ENCODE measurements at places on chromosomes 3 and 15.

DNA sequence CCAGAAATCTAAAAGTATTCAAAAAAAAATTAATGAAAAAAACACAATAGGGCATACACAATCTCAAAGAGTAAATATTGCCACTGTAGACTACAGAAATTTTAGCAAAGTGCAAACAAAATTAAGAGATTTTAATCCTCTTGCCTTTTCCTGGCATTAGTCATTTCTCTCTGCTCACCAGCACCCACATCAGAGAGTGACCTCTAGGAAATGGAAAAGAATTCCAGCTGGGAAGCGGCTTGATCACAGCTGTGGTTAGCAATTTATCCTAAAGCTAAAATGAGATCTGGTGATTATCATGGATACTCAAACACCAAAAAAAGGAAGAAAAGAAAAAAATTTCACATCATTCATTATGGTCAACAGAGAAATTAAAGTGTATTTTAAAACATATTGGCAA lies 7.5 kb downstream of the CSNK1G1 start:
- no peak for DNase-seq

GRCh38 chr15:33304924-33305323 lies 5.8 kb upstream of the RYR3 start:
- DNase-seq = no peak

DNA sequence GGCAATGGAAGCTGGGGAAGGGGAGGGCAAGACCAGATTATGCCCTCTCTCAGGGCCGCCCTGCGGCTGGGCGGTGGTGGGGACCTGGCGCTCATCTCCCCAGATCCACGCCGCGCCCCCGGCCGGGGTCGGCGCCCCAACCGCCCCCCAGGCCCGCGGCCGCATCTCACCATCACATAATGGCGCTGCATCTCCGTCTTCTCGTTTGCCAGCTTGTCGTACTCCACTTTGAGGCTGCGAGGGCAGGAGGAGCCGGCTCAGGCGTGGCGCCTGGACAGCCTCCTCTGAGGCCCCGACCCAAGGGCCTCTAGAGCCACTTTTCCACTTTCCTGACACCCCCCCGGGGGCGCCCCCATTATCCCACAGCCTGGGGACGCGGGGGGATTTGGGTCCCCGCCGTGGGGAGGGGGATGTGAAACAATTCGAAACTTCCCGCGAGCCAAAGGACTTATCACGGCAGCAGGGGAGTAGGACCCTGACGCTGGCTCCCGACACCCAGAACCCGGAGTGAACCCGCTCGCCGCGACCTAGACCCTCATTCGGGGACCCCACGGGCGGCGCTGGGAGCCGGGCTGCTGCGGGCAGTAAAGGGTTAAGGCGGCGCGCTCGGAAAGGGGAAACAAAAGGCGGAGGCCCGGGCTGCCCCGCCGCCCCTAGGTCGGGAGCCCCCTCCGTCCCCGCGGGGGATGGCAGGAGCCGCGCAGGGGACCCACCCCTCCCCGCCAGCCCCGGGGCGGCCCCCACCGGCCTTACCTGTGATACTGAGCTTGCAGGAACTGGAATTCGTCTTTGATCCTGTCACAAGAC lies 2.1 kb downstream of the TLE3 start:
- no peak for DNase-seq

DNA sequence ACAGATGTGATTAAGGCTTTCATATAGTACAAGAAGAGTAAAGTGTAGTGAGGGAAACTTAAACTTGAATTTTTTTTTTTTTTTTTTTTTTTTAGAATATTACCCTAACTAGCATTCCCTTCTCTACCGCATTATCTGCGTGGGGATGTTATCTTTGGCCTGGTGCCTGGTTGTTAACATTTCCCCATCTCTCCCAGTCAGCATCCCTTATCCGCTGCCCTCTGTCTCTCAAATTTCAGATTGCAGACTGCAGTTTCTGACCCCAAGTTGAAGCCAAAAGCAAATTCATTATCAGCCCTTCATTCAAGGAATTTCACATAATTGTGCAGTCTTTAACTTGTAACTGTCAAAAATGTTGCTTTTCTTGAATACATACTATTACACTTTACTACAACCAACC lies 353.0 kb downstream of the PLOD2 start:
- DNase-seq = no peak

- no peak for DNase-seq
These were observed 29.2 kb downstream of the RLBP1 start for GRCh38 chr15:89192136-89192535.

DNA sequence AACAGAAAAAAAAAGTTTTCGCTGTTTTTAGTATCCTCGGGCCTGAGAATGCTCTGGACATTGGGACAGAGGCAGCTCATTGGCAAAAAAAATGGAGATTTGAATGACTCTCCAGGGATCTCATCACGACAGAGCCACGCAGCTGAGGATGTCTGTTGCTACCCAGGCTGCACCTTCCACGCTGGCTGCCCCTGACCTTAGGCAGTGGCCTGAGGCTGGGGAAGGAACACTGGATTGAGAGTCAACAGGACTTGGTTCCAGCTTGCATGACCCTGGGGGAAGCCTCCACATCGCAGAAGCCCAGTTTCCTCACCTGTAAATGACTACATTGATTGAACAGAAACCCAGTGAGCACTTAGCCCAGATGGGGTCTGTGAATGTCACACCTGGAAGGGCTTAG lies 8.7 kb upstream of the ACSBG1 start:
- DNase-seq = no peak

GRCh38 chr3:33790091-33790490 lies 8.3 kb upstream of the PDCD6IP start:
- DNase-seq = no peak

- no peak for DNase-seq
These were observed 39.3 kb downstream of the OSTN start for GRCh38 chr3:191238321-191238817.

GRCh38 chr3:9032231-9032777 lies 69.0 kb upstream of the RAD18 start:
- no peak for DNase-seq

DNA sequence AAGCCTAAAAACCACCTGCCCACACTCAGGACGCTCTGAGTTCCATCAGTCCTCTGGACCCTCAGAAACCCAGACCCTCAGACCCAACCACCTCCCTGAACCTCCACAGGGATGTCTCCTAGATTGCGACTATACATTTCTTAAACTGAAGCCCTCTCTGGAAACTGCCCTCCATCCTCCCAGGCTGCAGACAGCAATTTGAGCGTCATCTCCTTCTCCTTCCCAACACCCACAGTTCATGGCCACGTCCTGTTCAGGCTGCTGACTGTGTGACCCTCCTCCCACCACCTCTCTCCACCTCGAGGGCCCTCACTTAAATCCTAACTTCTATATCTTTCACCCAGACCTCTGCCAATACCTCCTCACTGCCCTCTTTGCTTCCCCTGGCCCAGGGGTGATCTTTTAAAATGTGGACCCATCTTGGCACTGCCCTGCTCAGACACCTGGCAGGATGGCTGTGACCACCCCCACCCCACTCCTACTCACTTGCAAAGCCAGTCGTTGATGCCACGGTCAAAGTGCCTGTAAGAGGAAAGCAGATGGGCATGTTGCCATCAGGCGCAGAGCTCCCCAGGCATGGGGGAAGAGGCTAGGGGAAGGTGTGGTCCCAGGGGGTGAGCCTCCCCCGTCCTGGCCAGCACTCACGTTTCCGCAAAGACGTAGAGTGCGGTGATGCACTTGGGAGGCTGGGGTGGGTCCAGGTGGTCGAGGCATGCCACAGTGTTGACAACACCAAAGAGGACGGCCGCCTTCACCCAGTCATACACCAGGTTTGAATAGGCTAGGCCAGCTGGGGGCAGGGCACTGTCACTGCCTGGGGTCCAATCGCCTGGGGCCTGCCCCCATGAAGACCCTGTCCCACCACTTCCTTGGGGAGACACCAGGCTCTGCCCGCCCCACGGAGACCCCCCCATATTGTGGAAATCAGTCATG lies 6.0 kb downstream of the HHATL start:
- DNase-seq = peak; percentile 37

DNA sequence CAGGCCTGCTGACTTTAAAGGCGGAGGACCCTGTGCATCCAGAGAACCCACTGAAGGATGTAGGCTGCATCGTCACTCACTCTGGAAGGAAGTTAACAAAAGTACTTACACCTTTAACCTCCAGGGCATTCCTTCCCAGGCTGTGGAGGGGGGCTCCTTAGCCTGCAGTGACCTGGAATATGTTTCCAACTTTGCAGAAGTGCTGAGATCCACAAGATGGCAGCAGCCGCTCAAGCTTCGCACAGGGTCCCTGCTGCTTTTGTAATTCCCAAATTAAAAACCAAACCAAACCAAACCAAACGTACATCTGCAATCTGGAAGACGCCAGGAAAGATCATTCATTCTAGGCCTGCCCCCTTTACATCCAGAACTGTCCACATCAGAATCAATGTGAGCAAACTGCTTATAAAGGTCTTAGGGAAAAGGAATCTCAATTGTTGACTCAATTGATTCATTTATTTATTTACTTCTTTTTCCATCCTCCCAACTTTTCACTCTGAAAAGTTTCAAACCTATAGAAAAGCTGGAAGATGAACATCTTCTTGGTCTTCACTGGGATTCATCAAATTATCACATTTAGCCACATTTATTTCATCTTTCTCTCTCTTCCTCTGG lies 70.5 kb upstream of the KLHL25 start:
- peak; percentile 57 for DNase-seq

GRCh38 chr3:150315721-150316120 lies 92.4 kb upstream of the TSC22D2 start:
- no peak for DNase-seq

DNA sequence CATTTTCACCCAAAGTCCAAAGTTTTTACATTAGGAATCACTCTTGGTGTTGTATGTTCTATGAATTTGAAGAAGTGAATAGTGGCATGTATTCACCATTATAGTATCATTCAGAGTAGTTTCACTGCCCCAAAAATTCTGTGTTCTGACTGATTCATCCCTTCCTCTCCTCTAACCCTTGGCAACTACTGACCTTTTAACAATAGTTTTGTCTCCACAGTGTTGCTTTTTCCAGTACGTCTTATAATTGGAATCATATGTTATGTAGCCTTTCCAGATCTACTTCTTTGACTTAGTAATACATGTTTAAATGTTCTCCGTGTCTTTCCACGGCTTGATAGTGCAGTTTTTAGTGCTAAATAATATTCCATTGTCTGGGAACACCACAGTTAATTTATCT lies 379.0 kb upstream of the SGO1 start:
- no peak for DNase-seq

- DNase-seq = no peak
These were observed 192.1 kb downstream of the PDZRN3 start for GRCh38 chr3:73432706-73433032.

GRCh38 chr15:63514531-63514943 lies 10.1 kb downstream of the USP3 start:
- DNase-seq = no peak

GRCh38 chr15:74044267-74045110 lies 37.9 kb downstream of the GOLGA6A start:
- no peak for DNase-seq

GRCh38 chr3:72725229-72725628 lies 123.0 kb downstream of the SHQ1 start:
- no peak for DNase-seq

- DNase-seq = no peak
These were observed 189.3 kb upstream of the SGO1 start for GRCh38 chr3:20375302-20375701.

DNA sequence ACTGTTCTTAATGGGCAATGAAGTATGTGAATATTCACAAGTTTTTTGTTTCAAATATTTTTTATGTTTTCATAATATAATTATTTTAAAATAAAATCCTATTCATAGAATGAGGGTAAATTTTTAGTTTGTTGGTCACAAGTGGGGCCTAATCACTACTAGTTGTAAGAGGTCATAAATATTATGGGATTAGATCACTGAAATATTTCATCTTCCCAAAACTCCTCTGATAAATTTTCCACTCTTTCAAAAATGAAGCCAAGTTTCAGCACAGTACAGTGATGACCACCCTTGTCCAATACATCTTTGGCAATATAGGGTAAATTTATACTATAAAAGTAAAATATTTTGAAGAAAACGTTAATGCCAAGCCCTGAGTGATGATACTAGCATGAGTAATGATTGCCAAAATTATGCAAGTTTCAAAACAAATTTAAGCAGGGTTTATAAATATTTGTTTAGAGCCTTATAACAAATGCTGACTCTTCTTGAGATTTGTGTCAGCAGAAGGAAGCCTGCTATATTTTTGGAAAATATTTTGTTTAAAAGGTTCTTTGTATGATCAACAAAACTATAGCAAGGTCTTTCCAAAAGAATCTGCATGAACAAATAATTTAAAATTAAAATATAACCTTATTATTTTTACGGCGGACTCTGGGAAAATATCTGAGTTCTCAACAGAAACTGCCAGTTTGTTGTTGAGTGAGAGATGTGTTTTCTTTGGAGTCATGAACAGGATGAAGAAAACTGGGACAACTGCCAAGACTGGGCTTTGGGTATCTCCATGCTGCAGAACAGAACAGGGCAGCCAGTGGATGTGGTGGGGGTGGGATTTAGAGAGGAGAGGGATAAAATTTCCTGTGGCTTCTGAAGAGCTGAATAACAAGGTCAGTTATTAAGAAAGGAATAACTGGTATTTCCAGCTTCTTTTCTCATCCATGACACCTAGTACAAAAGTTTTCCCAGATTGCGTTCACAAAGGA lies 17.9 kb upstream of the TM4SF1 start:
- no peak for DNase-seq

- no peak for DNase-seq
These were observed 35.1 kb downstream of the MYH15 start for GRCh38 chr3:108475220-108475782.

GRCh38 chr3:3503411-3503810 lies 295.8 kb upstream of the LRRN1 start:
- no peak for DNase-seq

- no peak for DNase-seq
These were observed 23.3 kb downstream of the CBLB start for GRCh38 chr3:105845488-105845887.

DNA sequence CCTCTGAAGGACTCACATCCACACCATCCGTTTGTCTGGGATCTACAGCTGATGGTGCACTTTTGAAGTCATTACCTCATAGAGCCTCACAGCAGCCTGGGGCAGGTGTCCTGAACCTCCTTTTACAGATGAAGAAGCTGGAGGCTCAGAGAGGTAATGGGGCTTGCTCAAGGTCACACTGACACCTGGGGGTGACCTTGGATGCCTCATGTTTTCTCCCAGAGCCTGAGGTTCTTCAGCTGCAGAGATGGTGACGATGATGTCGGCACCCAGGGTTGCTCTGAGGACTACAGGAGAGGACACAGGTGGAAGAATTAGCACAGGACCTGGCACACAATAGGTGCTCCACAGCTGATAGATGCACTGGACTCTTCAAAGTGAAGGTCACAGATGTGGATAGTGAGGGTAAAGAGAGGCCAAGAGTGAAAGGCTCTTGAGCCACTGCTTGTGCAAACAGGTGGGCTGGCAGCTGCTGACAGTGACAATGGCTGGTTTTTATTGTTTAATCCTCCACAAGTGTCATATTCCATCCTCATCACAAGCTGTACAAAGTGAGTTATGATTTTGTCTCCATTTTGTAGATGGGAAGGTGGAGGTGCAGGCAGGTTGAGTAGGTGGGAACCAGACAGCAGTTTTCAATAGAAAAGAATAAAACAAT lies 17.4 kb upstream of the ATP2B2 start:
- DNase-seq = no peak

DNA sequence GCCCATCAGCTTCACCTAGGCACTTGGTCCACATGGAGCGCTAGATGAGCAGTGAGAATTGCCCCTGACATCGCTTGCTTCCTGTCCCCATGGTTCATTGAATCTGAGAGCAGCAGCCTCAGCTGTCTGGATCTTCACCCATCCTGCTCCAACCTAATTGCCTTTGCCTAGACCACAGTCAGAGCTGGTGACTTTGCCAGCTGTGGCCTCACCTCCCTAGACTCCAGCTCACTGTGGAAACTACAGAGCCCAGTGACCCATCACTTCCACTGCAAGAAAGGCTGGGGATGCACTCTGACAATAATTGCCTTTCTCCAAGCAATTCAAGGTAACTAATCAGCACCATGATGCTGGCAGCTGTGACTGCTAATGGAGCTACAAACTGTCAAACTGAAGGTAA lies 30.6 kb upstream of the SLC6A1 start:
- no peak for DNase-seq

Data from dorsolateral prefrontal cortex (tissue), 122 donors.